ENCODE measurements at places on chromosomes 3 and 15.

- no peak for DNase-seq
Measured at GRCh38 chr3:194907811-194908210, 222.1 kb downstream of the FAM43A start.

DNA sequence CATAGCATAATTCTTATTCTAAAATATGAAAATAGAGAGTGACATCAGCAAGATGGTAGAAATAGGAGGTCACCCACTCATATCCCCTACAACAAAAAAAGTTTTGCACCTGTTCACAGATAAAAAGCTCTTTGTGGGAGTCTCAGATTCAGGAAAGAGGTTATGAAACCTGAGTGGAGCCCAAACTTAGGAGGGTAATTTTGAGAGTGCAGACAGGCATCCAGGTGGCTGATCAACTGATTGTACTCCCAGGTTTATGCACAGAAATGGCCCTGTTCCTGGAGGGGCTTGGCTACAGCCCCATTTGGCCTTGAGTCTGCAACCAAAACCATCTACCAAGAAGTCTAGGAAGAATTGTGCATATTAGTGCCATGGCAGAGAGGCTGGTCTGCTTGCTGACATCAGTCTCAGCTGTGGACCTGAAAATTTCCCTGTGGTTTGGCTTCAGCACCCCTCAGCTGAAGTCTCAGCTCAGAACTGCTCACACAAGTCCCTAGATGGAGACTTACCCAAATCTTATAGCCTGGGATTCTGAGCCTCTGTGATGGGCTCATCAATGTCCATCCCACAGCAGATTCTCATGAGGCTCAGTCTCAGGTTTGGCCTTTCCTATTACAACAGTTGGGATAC, 291.6 kb downstream of the IL20RB start:
- DNase-seq = no peak

DNA sequence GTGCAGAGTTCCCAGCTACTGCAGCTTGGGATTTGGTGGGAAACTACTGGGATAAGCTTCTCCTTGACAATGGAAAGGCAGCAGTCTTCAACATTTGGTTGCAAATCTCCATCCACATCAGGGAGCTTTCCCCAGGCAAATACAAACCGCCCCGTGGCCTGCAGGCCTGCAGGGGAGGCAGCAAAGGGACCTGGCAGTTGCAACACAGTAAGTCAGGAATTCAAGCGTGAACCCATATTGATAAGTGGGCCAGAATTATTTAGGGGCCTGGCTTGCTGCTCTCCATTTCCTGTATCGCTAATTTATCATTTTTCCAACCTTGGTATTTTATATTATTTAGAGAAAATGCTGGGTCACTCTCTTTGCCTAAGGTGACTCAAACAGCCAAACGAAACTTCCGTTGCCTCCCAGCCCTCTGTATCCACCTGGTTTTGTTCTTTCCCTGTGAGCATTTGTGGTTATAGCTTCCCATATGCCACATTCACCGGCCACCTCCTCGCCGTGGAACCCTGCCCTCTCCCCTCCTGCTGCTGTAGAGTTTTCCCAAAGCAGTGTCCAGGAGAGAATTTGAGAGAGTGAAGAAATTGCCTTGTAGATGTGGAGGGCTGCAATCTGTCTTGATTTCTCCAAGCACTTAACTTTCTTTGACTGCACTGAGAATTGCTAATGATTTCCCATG, 34.8 kb downstream of the B3GALNT1 start:
- no peak for DNase-seq

- no peak for DNase-seq
Measured at GRCh38 chr15:28969511-28970085, 83.8 kb downstream of the APBA2 start.

DNA sequence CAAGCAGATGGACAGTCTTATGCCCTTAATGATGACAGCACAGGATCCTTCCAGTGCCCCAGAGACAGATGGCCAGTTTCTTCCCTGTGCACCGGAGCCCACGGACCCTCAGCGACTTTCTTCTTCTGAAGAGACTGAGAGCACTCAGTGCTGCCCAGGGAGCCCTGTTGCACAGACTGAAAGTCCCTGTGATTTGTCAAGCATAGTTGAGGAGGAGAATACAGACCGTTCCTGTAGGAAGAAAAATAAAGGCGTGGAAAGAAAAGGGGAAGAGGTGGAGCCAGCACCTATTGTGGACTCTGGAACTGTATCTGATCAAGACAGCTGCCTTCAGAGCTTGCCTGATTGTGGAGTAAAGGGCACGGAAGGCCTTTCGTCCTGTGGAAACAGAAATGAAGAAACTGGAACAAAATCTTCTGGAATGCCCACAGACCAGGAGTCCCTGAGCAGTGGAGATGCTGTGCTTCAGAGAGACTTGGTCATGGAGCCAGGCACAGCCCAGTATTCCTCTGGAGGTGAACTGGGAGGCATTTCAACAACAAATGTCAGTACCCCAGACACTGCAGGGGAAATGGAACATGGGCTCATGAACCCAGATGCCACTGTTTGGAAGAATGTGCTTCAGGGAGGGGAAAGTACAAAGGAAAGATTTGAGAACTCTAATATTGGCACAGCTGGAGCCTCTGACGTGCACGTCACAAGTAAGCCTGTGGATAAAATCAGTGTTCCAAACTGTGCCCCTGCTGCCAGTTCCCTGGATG, 198.7 kb downstream of the AKAP13 start:
- DNase-seq = no peak

DNA sequence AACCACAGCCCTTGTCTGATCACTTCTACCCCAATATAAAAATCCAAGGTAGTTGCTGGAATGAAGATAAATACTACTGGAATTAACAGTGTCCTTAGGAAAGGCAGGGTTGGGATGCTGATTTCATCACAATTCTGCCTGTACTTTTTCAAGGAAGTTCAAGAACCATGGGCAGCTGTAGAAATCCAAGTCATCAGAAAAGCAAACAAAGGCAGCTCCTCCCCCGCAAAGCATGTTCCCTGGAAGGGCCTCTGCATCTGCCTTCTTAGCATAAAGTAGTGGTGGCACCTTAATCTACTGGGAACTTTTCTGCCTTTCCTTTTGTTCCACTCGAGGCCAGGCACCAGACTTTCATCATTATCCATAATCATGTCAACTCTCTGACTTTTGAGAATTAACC, 54.4 kb downstream of the ERC2 start:
- no peak for DNase-seq

GRCh38 chr3:22366781-22367180, 615.8 kb upstream of the ZNF385D start:
- DNase-seq = no peak

DNA sequence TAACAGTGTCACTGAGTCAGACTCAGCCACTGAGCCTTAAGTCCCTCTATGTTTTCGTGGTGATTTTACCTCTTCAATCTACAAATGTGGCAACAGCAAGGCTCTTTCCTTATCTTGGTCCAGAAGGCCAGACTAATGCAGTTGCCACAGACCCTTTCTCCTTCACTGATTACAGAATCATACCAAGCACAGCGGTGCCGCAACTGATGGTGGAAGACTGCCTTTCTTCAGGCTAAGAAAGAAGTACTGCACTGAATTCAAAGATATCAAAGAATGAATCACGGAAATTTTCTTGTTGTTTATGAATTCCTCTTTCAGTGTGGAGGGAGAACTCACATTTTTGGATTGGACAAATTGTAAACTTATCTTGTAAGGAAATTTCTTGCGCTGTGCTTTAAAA, 18.6 kb downstream of the DCP1A start:
- no peak for DNase-seq

All from stimulated activated CD4-positive, alpha-beta T cell treated with anti-CD3 and anti-CD28 coated beads, Interleukin-12 subunit alpha, Interleukin-12 subunit beta, amount 100 ng/mL, for 24 hours (primary cell).